ENCODE measurements at places on chromosomes 7 and 10.

GRCh38 chr10:131786756-131787605 lies 113.8 kb upstream of the PPP2R2D start:
- peak; percentile 68 for DNase-seq

- no peak for DNase-seq
These were observed 27.4 kb downstream of the MAPK8 start for GRCh38 chr10:48333856-48334255.

GRCh38 chr7:121530227-121531174 lies 134.4 kb upstream of the FAM3C start:
- DNase-seq = no peak

DNA sequence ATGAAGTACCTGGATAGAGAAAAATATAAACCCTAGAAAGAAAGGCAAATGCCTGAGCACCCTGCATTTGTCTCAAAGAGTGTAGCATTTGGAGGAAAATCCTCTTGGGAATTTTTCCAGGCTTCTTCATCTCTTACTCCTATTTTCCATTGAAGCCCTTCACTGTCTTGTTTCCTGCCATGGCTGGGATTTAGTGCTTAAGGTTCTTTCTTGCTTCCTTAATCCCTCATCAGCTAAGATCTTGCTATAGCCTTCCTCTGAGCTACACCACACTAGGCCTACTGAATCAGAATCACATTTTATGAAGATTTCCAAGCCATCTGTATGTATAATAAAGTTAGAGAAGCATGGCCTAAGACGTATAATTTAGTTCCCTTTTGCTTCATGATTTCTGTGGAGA lies 97.5 kb upstream of the PHYHIPL start:
- no peak for DNase-seq

- no peak for DNase-seq
These were observed 29.9 kb downstream of the SNX13 start for GRCh38 chr7:17910377-17910776.

- peak; percentile 64 for DNase-seq
These were observed 70.7 kb downstream of the C10orf105 start for GRCh38 chr10:71648933-71649320.

Data from hematopoietic multipotent progenitor cell treated with erythropoietin and hydrocortisone succinate and interleukin-3 and kit ligand, for 6 days (in vitro differentiated cells).